ENCODE measurements at places on chromosomes 12 and 14.

GRCh38 chr12:113326775-113327395 is 8.0 kb downstream of the SLC8B1 start:
- no peak for DNase-seq

DNA sequence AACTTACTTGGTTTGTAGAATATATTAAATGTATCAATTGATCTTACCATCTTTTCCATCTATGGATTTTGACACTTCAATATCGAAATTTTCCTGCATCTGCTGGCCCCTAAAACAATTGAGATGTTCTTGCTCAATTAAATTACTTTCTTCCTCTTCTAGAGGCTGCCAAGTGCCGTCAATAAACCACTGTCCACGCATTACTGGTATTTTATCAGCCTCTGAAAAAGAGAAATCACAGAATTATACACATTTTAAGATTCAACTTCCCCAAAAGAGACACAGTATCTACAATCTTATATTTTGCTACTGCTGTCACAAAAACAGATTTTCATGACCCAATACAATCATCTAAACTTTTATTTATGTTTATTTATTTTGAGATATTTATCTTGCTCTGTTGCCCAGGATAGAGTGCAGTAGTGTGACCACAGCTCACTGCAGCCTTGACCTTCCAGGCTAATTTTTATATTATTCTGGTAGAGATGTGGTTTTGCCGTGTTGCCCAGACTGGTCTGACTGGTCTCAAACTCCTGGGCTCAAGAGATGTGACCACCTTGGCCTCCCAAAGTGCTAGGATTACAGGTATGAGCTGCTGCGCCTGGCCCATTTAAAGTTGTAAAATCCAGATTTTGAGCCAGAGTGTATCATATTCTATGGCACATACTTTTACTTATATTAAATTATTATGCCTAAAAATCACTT is 49.3 kb downstream of the DDHD1 start:
- no peak for DNase-seq

GRCh38 chr12:104477510-104478390 is 21.0 kb downstream of the CHST11 start:
- no peak for DNase-seq

DNA sequence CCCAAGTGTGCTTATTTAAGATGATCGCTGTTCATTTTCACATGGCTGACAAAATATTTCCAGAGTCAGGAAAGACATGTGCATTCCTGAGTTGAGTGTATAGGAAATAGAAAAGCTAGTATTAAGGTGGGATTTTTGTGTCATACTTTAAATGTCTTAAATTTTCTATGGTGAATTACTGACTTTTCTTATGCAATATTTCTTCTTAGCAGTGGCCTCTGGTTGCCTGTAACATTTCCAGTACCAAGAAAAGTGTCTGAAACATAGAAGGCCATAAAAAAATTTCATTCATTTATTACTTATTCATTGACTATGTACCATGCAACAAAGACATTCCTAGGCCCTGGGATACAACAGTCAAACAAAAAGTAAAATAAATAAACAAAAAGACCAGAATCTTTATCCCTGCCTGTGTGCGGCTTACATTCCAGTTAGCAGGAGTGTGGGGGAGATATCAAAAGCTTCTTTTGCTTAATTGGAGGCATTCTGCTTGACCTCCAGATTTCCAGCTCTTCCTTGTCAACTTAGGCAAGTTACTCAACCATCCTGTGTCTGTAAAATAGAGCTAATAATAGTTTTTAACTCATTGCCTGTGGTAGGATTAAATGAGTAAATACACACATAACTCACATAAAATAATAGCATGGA is 216.3 kb upstream of the FLRT2 start:
- no peak for DNase-seq

GRCh38 chr12:48990552-48990951 is 8.6 kb downstream of the DDN start:
- no peak for DNase-seq

DNA sequence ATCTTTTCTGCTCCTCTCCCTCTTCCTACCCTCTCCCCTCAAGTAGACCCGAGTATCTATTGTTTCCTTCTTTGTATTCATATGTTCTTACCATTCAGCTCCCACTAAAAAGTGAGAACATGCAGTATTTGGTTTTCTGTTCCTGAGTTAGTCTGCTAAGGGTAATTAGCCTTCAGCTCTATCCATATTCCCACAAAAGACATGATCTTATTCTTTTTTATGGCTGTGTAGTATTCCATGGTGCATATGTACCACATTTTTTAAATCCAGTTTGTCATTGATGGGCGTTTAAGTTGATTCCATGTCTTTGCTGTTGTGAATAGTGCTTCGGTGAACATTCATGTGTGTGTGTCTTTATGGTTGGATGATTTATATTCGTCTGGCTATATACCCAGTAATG is 32.2 kb downstream of the CRADD start:
- no peak for DNase-seq

- DNase-seq = no peak
Observed at GRCh38 chr14:37932008-37932407, 275.7 kb upstream of the SSTR1 start.

DNA sequence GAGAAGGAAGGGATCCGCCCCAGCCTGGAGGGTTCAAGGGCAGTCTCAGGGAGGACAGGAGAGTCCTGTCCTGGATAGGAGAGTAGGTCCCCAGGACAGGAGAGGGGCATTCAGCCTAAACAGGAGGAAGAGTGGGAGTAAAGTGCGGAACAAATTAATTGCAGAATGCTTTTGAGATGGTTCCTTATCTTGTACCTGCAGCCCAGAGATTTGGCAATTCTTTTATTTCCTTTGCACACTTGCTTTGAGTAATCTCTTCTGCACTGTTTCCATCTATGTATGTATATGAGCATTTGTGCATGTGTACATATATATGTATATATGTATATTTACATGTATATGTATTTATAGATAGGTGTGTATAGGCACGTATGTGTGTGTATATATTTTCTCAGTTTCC is 22.7 kb downstream of the PLEK2 start:
- no peak for DNase-seq

GRCh38 chr12:29940811-29941210 is 157.1 kb upstream of the TMTC1 start:
- no peak for DNase-seq

DNA sequence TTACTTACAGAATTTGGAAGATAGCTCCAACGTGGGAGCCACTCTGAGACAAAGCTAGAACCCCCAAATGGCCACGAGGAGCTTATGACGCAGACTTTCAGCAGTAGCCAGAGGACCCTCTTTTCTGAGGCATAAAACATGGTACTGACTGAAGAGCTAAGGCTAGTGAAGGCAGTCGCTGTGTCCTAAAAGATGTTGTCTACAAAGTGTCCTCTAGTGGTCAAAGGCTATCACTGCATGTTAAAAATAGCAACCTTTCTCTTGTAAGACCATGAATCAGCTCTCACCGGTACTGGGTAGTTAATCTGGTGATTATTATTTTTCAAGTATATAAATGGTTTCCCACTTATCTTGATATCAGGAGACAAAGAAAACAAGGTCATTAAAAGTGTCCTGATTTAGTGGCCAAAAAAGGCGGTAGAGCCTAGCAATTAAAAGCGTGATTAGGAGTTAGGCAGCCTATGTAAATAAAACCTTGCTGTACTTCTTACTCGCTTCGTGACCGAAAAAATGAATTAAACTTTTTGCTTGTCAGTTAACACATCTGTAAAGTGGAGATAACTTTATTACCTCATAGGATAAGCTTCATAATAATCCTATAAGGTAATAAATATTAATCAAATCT is 47.0 kb upstream of the LGR5 start:
- peak; percentile 15 for DNase-seq

DNA sequence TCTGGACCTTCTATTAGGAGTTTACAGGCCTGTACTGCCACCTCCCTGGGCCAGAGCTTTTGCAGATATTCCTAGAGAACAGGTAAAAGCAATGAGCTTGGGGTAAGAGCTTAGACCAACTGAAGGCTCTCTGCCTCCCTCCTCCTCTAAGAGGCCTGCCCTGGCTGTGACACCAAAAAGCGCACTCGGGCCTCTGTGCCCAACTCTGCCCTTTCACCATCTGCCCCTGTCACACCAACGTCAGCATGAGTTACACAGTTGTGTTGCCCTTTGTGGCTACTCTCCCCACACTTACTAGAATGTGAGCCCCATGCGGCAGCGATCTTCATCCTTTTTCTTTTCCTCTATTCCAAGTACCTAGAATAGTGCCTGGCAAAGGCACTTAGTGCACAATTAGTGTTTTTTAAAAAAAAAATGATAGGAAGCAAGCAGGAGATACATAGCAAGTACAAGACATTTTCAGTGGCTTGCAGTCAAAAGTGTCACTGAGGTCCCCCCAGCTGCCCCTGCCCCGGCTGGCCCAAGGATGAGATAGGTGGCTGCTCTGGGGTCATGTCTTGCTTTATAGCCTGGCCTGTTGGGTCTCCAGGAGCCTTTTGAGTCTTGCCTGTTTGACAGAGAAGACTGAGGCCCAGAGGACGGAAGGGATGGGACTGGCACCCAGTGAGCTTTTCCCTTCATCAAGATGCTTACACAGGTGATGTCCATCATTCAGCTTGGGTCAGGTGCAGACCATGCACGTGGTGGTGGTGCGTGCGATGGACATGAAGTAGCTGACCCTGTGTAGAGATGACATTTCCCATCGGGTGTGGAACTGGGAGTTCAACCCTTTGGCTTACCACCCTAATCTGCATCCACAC is 12.5 kb downstream of the CKB start:
- DNase-seq = no peak

- DNase-seq = no peak
Observed at GRCh38 chr14:81401420-81402122, 1.4 kb upstream of the STON2 start.

- no peak for DNase-seq
Observed at GRCh38 chr14:92877757-92878431, 45.1 kb upstream of the CHGA start.

DNA sequence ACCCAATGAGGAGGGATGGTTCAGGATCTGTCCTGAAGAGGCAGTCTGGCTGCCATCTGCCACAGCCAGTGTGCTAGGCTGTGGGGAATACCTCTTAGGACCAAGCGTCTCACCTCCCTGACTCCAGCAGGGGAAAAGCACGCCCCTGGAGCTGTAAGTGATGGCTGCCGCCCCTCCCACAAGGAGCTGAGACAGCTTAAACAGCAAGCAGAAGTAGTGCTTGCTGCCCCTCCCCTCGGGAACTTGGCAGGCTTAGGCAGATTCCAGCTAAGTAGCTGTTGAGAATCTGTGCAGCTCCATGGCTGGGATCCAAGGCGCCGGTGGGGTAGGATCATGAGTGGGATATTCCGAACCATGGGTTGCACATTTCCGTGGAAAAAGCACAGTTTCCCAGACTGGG is 360.4 kb upstream of the MDGA2 start:
- no peak for DNase-seq

DNA sequence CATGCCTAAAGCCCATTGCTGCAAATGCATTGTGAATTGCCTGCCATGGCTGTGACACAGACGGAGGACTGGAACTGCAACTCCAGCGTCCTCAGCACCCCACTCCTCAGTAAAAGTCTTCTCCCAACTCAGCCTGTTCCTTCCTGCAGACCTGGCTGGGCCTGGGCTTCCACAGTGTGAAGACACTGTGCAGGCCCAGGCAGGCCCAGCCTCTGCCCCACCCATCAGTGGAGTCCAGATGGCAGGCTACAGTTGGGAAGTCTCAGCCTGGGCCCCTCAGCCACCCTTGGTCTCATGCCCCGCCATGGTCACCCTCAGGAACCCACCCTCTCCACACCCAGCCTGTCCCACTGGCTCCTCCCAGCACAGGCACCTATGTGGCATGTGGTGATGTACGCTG is 22.0 kb downstream of the VSX2 start:
- DNase-seq = no peak

DNA sequence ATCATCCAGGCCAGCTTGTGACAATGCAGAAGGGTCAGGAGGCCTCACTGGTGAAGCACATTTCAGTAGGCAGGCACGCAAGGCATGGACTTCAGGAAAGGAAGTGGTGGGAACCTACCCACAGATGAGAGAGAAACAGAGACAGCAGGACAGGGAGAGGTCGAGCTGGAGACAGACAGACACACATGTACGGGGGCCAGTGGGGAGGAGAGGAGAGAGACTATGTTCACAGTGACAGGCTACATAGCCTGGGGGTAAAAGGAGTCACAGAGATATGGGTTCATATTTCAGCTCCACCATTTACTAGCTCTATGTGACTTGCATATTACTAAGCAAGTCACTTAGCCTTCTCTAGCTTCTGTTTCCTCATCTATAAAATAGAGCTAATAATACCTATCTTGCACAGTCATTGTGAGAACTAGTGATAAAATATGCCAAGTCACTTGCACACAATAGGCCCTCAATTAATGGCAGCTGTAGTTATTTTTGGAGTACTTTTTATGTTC is 91.1 kb upstream of the FUT8 start:
- no peak for DNase-seq

GRCh38 chr14:104557086-104557485 is 22.5 kb upstream of the C14orf180 start:
- DNase-seq = no peak
